ENCODE measurements at places on chromosomes 11 and 22.

DNA sequence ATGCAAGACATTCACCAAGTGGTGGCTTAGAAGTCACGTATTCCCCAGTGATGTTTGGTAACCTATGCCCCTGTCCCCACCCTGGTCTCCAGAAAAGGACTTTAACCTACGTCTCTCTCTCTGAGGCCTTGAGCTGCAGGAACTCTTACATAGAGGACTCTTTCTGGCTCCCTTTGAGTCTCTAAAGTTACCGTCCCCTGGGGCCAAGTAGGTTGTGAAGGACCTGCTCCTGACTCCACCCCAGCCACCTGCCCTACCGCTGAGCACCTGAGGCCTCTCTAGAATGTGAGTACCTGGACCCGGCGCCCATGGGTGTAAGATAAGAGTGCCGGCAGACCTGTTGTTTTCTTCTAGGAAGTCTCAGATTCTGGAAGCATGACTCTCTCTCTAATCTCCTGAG lies 95.4 kb downstream of the TIMP3 start:
- no peak for DNase-seq

DNA sequence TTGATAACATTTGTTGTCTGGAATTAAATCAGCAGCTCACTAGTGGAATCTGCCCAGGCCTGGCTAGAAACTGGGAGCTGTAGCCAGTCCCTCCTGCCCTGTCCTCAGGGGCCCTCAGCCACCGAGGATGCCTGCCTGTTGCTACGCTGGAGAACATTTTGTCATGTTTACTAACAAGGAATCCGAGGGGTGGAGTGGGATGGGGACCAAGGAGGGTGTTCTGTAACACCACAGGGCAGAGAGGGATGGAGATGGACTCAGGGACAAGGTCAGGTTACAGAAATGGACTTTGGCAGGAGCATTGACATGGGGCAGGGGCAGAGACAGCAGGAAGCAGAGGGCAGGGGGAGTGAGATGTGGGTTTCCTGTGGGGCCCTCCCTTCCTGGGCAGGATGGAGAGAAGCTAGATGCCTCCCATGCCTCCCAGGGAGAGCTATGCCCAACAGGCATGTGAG lies 45.8 kb upstream of the AMPD3 start:
- DNase-seq, result no peak

GRCh38 chr22:29009148-29009547 lies 52.5 kb downstream of the C22orf31 start:
- no peak for DNase-seq

DNA sequence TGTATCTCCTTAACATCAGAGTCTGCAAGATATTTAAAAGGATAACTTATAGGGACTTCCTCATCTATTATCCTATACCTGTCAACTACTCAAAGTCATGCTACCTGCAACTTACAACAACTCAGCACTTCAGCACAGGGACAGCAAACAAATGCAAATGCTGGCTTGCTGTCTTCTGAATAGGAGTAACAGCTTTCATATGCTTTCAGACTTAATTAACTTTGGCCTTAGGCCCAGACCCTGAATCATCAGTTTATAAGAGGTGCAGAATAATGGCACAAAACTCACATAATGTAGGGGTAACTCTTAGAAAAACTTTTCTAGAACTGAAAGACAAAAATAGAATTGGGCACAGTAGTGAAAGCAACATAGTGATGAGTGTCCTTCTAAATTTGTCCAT lies 953.4 kb downstream of the DLG2 start:
- no peak for DNase-seq

GRCh38 chr22:20469110-20469868 lies 26.3 kb downstream of the KLHL22 start:
- DNase-seq, result no peak

DNA sequence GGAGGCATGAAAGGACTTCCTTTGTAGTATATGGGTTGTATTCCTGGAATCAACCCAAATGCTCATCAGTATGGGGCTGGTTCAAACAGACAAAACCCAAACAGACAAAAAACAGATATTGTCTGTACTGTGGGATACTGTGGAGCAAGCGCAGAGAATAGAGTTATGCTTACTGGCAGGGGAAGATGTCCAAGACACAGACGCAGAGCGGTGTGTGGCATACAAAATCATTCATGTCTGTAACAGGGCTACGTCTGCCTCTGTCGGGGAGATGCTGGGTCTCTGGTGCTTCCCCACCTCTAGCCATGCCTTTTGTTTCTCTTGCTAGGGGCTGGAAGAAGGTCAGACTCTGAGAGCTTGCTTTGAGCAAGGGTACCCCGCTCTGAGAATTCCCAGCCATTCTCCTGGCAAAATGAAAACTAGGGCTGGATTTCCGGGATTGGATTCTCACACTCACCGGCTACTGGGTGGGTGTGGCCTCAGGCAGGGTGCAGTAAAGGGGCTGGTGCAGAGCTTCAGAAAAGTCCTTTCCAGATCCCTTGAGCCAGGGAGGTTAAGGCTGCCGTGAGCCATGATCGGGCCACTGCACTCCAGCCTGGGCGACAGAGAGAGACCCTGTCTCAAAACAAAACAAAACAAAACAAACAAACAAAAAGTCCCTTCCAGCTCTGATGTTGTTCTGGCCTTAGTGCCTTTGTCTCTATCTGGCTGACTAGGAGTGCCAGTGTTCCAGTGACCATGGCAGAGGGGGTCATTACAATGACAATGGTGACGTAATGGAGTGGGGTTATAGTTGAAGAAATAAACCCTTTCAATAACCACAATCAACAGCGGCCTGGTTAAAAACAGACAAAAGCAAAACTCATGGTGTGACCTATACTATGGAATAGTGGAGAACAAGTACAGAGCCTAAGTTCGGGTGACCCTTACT lies 2.9 kb upstream of the ABCC8 start:
- no peak for DNase-seq

GRCh38 chr11:117313828-117314768 lies 2.0 kb downstream of the BACE1 start:
- DNase-seq, result no peak

- no peak for DNase-seq
Measured at GRCh38 chr11:68939583-68940555, 36.2 kb downstream of the IGHMBP2 start.

DNA sequence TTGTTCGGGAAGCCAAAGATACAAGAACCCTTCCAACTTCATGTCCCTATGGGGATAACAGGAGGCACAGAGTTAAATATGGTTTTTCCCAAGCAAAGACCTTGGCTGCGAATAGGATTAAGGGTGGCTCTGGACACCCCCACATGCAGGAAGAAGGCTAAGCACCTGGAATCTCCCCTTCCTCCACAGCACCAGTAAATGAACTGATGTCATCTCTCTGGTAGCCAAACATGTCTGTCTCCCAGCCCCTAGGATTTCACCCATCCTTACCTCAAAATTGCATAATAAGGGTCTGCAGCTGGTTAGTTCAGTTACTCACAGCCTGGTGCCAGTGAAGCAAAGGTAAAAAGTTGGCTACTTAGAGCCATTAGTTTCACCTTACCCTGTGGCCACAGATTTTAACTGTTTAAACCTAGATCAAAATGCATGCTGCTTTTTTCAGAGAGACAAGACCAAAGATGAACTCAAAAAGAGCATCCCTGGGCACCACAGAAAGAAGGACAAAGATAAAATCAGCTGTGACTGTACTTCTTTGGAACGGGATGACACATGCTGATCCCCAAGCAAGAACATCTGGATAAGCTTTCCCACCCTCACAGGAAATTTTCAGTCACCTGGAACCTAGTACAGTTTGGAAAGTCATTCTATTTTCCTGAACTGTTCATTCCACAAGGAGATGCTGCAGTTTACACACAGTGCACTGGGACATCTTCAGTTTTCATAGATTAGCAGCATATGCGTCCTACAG lies 77.2 kb upstream of the AKIP1 start:
- DNase-seq, result no peak

DNA sequence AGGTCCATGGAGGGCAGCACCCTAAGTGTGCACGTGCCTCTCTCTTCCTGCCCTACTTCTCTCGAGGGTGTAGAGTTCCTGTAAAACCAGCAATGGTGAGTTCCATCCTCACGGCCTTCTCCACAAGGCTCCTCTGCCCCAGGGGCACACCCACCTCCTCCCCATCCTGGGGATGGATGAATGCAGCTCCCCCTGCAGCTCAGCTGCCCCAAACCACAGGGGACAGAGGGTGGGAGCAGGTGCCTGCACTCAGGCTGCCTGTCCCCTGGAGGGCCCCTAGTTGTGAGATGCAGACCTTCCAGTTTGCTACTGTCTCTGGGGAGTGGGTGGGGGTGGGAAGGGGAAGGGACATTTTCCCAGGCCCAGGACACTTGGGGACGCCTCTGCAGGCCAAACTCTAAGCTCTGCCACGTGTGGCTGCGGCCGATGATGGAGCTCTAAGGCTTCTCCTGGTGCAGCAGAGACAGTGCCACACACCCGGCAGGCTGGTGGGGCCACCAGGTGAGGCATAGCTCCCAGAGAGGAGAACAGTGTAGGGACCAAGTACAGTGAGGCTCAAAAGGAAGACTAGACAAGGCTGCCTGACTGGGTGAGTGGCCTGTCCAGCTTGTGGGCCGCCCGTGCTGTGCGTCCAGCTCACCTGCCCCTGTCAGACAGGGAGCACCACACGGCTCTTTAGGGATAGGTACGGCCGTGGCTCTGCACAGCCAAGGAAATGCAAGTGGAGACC lies 540.9 kb downstream of the TBC1D22A start:
- DNase-seq, result no peak

DNA sequence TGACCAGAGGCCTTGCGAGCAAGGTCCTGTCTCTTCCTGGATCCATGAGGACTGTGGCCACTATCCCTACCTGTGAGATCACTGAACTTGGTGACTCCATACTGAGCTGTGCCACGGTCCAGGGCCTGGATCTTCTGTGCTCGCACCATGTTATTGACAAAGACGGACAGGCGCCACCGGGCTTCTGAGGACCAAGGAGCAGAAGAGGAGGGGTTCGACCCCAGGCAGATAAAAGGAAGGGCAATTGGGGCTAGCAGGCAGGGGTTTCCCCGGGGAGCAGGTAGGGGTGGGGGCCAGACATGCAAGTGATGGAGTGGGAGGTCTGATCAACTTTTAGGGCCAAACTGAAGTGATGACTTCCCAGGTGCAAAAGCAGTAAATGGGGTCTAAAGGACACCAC lies 2.2 kb downstream of the CTSF start:
- DNase-seq, result no peak

GRCh38 chr22:29330753-29331152 lies 15.3 kb upstream of the RASL10A start:
- DNase-seq, result no peak

All from CD8-positive, alpha-beta memory T cell (primary cell).